ENCODE measurements at places on chromosomes 7 and 10.

- no peak for DNase-seq
These were observed 36.7 kb downstream of the NKX2-3 start for GRCh38 chr10:99569253-99569939.

DNA sequence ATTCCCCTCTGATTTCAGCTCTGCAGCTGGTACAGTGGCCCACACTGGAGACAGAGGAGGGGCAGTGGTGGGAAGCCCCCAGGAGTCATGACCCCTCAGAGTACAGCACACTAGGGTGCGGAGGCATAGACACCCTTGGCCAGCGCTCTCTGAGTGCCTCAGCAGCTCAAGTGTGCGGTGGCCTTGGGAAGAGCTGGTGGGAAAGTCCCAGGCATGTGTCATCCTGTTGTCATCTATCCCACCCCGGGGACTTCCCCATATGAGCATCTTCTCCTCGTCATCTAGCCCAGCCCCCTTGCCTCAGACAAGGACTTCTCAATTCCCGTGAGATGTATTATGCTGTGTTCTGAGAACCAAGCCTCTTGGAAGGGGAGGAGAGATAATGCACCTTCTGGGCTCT lies 15.6 kb upstream of the PPIF start:
- DNase-seq = no peak

GRCh38 chr10:71812913-71813590 lies 38.0 kb downstream of the PSAP start:
- DNase-seq = no peak

DNA sequence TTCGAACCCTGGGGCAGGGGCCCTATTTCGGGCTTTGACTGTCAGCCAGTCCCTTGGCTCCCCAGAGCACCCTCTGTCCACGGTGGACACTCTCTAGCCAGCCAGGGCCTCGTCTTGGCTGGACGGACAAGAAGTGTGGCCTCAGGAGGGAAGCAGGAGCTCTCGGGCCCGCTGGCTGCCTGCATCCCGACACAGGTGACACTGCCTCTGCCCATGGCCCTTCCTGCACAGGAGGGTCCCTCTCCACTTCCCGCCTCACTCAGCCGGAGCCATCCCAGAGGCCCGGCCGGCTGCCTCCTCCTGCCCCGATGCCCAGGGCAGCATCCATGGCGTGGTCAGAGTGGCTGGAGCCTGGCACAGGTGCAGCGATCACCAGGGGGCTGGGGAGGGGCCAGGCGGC lies 7.9 kb downstream of the ADGRA1 start:
- no peak for DNase-seq

- no peak for DNase-seq
These were observed 80.7 kb upstream of the SEC61G start for GRCh38 chr7:54839575-54840213.

Measured in naive thymus-derived CD8-positive, alpha-beta T cell (primary cell).